ENCODE measurements at places on chromosomes 3 and 15.

GRCh38 chr15:35279811-35280210, 194.7 kb upstream of the NANOGP8 start:
- DNase-seq = no peak

- DNase-seq = no peak
These were observed 115.4 kb downstream of the OXNAD1 start for GRCh38 chr3:16380421-16380820.

GRCh38 chr3:146100825-146101444, 60.0 kb downstream of the PLOD2 start:
- DNase-seq = no peak

DNA sequence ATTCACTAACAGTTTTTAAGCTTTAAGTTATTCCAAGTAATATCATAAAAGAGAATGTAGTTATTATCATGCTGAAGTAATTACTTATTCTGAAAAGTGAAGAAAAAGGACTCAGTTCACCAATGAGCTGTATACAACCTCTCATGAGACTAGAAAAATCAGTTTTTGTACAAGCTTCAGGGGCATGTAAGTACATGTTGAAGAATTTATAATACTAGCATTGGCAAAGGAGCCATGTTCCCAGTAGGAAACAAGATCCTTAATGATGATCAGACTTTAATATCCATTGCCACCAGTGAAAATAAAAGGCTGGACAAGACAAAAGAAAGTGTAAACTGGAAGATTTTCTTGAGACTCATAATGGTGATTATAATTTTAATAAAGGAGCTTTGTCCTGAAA, 532.8 kb downstream of the PLOD2 start:
- DNase-seq = no peak

DNA sequence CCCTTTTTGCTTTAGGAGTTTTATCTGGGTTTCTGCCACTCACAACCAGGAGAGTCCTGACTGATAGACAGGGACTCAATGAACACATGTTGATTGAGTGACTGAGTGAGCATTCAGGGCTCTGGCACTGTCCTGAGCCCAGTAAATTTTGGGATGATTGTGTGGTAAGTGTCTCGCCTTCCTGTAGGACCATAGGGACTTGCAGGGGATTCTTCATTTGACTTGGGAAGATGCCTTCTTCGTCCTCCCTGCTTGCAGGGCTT, 22.3 kb upstream of the FLNB start:
- no peak for DNase-seq

DNA sequence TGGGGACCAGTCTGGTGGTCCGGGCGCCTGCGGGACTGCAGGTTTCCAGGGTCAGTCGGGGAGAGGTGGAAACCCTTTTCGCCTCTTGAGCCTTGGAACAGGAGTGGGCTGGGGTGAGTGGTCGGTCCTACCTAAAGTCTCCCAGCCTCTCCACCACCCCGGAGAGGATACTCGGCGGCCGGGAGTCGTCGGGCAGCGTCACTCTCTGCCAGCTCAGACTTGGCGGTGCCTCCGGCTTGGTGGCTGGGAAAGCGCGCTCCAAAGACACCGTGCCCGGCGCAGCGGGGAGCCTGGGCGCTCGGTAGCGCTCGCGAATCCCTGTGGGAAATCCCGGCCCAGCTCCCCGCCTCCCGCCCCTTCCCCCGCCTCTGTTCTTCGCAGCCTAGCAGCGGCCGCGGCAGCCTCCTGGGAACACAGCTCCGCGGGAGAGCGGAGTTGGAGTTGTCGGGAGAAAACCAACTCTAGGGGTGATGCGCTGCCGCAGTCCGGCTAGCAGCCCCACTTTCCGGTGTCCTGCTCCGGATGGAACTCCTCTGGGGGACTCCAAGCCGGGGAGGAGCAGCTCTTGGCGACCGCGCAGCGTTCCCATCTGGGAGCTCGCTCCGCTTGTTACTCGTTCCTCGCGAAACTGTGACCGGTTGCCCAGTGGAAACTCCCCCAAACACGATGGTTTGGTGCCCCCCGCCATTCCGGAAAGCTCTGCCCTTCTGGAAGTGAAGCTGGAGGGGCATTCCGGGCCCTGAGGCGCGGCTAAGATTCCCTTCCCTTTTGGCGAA, 1.4 kb downstream of the EPHB1 start:
- DNase-seq = no peak

DNA sequence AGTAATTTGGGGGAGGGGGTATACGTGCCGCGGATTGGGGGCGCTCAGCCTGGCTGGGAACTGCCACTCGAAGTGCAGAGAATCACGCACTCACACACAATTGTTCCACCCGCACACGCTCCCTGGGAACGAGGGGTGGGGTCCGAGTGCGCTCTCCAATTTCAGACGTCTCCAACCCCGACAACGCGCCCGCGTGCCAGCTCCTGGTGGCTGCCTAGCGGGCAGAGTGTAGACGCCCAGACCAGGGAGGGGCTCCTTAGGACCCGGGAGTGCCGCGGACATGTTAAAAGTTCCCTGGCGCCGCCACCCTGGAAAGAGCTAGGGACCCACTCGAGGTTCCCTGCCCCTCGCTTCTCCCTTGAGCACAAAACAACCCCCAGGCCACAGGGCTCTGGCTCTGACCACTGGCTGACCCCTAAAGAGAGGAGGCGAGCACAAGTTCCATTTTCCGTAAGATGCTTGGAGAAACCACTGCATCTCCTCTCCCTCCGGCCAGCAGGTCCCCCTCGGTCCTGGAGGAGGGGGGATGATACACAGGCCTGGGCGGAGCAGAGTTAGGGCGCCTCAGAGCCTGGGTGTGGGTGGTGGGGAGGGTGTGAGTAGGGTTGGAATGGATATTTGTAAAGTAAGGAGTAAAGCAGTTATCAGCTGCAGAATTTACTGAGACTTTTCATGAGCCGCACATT, 894 bp upstream of the ANKRD63 start:
- DNase-seq = no peak

- DNase-seq = no peak
These were observed 44.0 kb upstream of the ALDH1A3 start for GRCh38 chr15:100835636-100836035.
